Psoas muscle (tissue), 8 donors: ENCODE measurements at places on chromosomes 13 and 19. TPM values are rescaled to one million over a fixed set of nuclear protein-coding genes. Genes with fewer than 3 reads are reported as not detected.

The TNFSF13B gene
- 1.1 TPM for total RNA-seq

GRCh38 chr13:86269511-86269910 lies 470.3 kb upstream of the SLITRK6 start:
- no peaks in the 10 kb centered on the region for H3K36me3 ChIP-seq
- no peaks in the 10 kb centered on the region for H3K4me1 ChIP-seq
- no peak overlapping the region for H3K4me3 ChIP-seq
- DNase-seq = no peak
- no peaks in the 10 kb centered on the region for H3K27me3 ChIP-seq

- peaks cover 9% of the 10 kb centered on the region for H3K4me1 ChIP-seq
- H3K27ac ChIP-seq = no peak overlapping the region
- H3K36me3 ChIP-seq = no peaks in the 10 kb centered on the region
Observed at GRCh38 chr13:110984381-110984780, 69.5 kb upstream of the ANKRD10 start.

DNA sequence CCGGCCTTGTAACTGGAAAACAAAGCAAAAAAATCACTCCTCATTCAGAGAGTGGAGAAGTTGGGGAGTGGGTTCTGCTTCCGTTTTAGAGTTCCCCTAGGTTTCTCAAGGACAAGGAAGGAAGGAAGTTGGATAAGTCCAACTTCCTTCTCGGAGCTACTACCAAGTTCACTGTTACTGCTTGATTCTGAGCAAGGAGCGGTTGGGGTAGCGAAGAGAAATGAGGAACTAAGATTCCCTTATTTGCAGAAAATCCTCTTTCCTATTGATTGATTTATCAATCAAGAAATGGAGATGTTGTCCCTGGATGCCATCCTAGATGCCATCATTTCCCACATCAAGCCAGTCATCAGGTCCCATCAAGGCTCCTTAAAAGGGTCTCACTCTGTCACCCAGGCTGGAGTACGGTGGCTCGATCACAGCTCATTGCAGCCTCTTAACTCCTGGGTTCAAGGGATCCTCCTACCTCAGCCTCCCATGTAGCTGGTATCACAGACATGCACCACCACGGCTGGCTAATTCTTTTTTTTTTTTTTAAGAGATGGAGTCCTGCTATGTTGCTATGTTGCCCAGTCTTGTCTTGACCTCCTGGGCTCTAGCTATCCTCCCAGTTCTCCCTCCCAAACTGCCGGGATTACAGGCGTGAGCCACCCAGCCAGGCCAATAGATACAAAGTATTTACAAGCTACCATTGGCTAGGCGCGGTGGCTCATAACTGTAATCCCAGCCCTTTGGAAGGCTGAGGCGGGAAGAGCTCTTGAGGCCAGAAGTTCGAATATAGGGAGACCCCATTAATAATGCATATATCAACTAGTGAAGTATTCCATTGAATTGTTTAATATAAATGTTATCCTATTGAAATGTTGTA lies 809 bp upstream of the B9D2 start:
- H3K36me3 ChIP-seq = no peaks in the 10 kb centered on the region
- no peaks in the 10 kb centered on the region for H3K27me3 ChIP-seq
- DNase-seq = no peak
- peaks cover 7% of the 10 kb centered on the region for H3K4me1 ChIP-seq
- H3K4me3 ChIP-seq = peak overlapping the region; percentile 80
- peak overlapping the region; percentile 93 for H3K27ac ChIP-seq

GRCh38 chr19:15444505-15445226 lies 5.1 kb downstream of the WIZ start:
- H3K4me3 ChIP-seq = no peak overlapping the region
- peak overlapping the region; percentile 89 for H3K27ac ChIP-seq
- H3K36me3 ChIP-seq = no peaks in the 10 kb centered on the region
